B cell (primary cell): ENCODE measurements at places on chromosomes 2 and 18. TPM values are rescaled to one million over a fixed set of nuclear protein-coding genes. Genes with fewer than 3 reads are reported as not detected.

The NT5DC4 gene
- total RNA-seq = 2.0 and 10.3 TPM in 2 replicates

The INHBB gene
- total RNA-seq = not detected in 2 replicates

GRCh38 chr2:101972621-101973434, 18.9 kb upstream of the IL1R2 start:
- H3K4me1 ChIP-seq = no peaks in the 10 kb centered on the region
- no peak overlapping the region for H3K27ac ChIP-seq
- H3K36me3 ChIP-seq = no peaks in the 10 kb centered on the region
- no peak for DNase-seq
- no peaks in the 10 kb centered on the region for H3K27me3 ChIP-seq

- H3K4me3 ChIP-seq = no peak overlapping the region
- peaks cover 54% of the 10 kb centered on the region for H3K4me1 ChIP-seq
- no peak for DNase-seq
- H3K27me3 ChIP-seq = no peaks in the 10 kb centered on the region
Measured at GRCh38 chr2:134200036-134200618, 53.7 kb upstream of the MGAT5 start.

- no peaks in the 10 kb centered on the region for H3K4me1 ChIP-seq
- DNase-seq = no peak
- no peak overlapping the region for H3K4me3 ChIP-seq
- no peak overlapping the region for H3K27ac ChIP-seq
- no peaks in the 10 kb centered on the region for H3K27me3 ChIP-seq
Measured at GRCh38 chr18:76691800-76692199, 130.6 kb upstream of the ZNF236 start.

DNA sequence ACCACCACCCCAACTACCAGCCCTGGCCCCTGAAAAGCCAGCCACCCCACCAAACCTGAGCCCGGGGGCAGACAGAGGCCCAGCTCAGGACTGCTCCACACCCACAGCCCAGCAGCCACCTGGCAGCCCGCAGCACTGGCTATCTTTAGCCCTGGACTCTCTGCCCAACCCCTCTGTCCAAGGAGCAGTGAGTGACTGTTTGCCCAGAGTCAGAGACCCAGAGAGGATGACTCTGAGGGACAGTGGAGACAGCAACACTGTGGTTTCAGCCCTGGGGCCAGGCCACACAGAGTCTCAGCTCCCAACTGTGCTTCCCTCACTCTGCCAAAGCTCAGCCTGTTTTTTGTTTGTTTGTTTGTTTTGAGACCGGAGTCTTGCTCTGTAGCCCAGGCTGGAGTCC, 32.6 kb downstream of the BIN1 start:
- DNase-seq = no peak
- H3K4me1 ChIP-seq = peaks cover 29% of the 10 kb centered on the region
- H3K4me3 ChIP-seq = no peak overlapping the region
- H3K27me3 ChIP-seq = no peaks in the 10 kb centered on the region
- no peak overlapping the region for H3K27ac ChIP-seq

GRCh38 chr2:150491943-150492342, 4.5 kb upstream of the RND3 start:
- no peak overlapping the region for H3K4me3 ChIP-seq
- H3K4me1 ChIP-seq = peaks cover 3% of the 10 kb centered on the region
- H3K27ac ChIP-seq = no peak overlapping the region
- peaks cover 8% of the 10 kb centered on the region for H3K27me3 ChIP-seq

- H3K4me3 ChIP-seq = no peak overlapping the region
- H3K27me3 ChIP-seq = no peaks in the 10 kb centered on the region
- DNase-seq = no peak
- no peaks in the 10 kb centered on the region for H3K4me1 ChIP-seq
- H3K27ac ChIP-seq = no peak overlapping the region
Measured at GRCh38 chr2:216344206-216344949, 27.9 kb downstream of the MARCHF4 start.

- H3K4me1 ChIP-seq = peaks cover 10% of the 10 kb centered on the region
- H3K4me3 ChIP-seq = no peak overlapping the region
- no peaks in the 10 kb centered on the region for H3K36me3 ChIP-seq
- H3K27ac ChIP-seq = no peak overlapping the region
- DNase-seq = no peak
Measured at GRCh38 chr18:42113529-42114191, 158.6 kb downstream of the PIK3C3 start.

GRCh38 chr2:160157861-160158829, 41.9 kb downstream of the ITGB6 start:
- no peaks in the 10 kb centered on the region for H3K4me1 ChIP-seq
- no peak overlapping the region for H3K4me3 ChIP-seq
- no peaks in the 10 kb centered on the region for H3K36me3 ChIP-seq
- H3K27me3 ChIP-seq = no peaks in the 10 kb centered on the region
- H3K27ac ChIP-seq = no peak overlapping the region
